ENCODE measurements at places on chromosomes 3 and 15. TPM values are rescaled to one million over a fixed set of nuclear protein-coding genes. Genes with fewer than 3 reads are reported as not detected.

Gene ROBO1
- polyA plus RNA-seq = 8.3 TPM

Gene LMAN1L
- polyA plus RNA-seq = not detected

Gene LRTM1
- not detected for polyA plus RNA-seq

Gene C2CD4A
- polyA plus RNA-seq = not detected

Gene LIPC
- polyA plus RNA-seq = not detected

Gene ADAMTS7
- polyA plus RNA-seq = not detected

Gene DOCK3
- 8.6 TPM for polyA plus RNA-seq

Gene A4GNT
- not detected for polyA plus RNA-seq

Gene TMEM158
- polyA plus RNA-seq = 6.0 TPM

Gene ITIH1
- polyA plus RNA-seq = not detected

Gene IQCF5
- not detected for polyA plus RNA-seq

Gene CHRM5
- polyA plus RNA-seq = not detected

Gene GABRB3
- 69.0 TPM for polyA plus RNA-seq

Gene CHRNA3
- polyA plus RNA-seq = 3.5 TPM

Gene VIPR1
- 6.1 TPM for polyA plus RNA-seq

Gene MYZAP
- polyA plus RNA-seq = 3.5 TPM

Gene CPN2
- not detected for polyA plus RNA-seq

Gene SLC7A14
- polyA plus RNA-seq = 6.4 TPM

Gene NSMCE3
- 12.0 TPM for polyA plus RNA-seq

Gene RAB5A
- 103 TPM for polyA plus RNA-seq

Gene CD200R1
- polyA plus RNA-seq = 3.1 TPM

Gene GOLGA6L7
- polyA plus RNA-seq = not detected

Gene GCNT3
- not detected for polyA plus RNA-seq

Gene WDR93
- polyA plus RNA-seq = 0.39 TPM

Gene SI
- not detected for polyA plus RNA-seq

Gene PHLDB2
- 0.55 TPM for polyA plus RNA-seq

Gene IMPG2
- polyA plus RNA-seq = 0.05 TPM

Gene TEX55
- polyA plus RNA-seq = not detected

Gene MUC20
- polyA plus RNA-seq = 2.7 TPM

Gene IQCH
- 5.2 TPM for polyA plus RNA-seq

Gene VWA5B2
- 0.89 TPM for polyA plus RNA-seq

Gene AP3B2
- 96.5 TPM for polyA plus RNA-seq

Gene REC114
- not detected for polyA plus RNA-seq

Gene TMC3
- polyA plus RNA-seq = not detected

Gene TLR9
- not detected for polyA plus RNA-seq

Gene CSTA
- not detected for polyA plus RNA-seq

Gene PPP1R14D
- not detected for polyA plus RNA-seq

Gene THRB
- polyA plus RNA-seq = 5.6 TPM

Gene TERB2
- polyA plus RNA-seq = not detected

Gene CPB1
- not detected for polyA plus RNA-seq

Gene CFAP100
- polyA plus RNA-seq = not detected

Gene AHSG
- not detected for polyA plus RNA-seq

Gene NANOGP8
- polyA plus RNA-seq = not detected

Gene CLEC3B
- not detected for polyA plus RNA-seq

Gene THAP10
- 16.7 TPM for polyA plus RNA-seq

Gene TGM4
- polyA plus RNA-seq = not detected

Gene ONECUT1
- polyA plus RNA-seq = not detected

Gene ZNF80
- 0.31 TPM for polyA plus RNA-seq

Gene HIGD2B
- polyA plus RNA-seq = not detected
